ENCODE measurements at places on chromosomes 3 and 15.

DNA sequence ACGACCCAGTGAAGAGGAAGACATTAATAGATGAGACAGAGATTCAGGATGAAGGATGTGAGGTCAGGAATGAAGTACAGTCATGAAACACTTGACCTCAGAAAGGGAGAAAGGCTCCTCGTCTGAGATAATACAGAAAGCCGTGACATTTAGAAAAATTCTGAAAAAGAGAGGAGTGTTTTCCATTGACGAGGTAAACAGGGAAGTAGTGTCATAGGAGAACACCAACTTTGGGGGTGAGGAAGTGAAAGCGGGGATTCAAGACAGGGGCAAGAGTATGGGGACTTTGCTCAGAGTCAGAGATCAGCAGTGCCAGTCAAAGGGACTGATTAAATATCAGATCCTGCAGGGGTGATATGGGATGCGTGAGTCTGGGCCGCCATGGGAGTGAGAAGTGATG lies 160.9 kb downstream of the PLCL2 start:
- DNase-seq, result no peak

GRCh38 chr15:80070840-80071239 lies 11.4 kb downstream of the ZFAND6 start:
- DNase-seq, result no peak

GRCh38 chr3:186526256-186526606 lies 17.9 kb downstream of the CRYGS start:
- DNase-seq, result no peak

GRCh38 chr15:26943866-26944265 lies 27.1 kb upstream of the GABRG3 start:
- no peak for DNase-seq

GRCh38 chr3:159781867-159782266 lies 206.8 kb upstream of the IL12A start:
- no peak for DNase-seq

DNA sequence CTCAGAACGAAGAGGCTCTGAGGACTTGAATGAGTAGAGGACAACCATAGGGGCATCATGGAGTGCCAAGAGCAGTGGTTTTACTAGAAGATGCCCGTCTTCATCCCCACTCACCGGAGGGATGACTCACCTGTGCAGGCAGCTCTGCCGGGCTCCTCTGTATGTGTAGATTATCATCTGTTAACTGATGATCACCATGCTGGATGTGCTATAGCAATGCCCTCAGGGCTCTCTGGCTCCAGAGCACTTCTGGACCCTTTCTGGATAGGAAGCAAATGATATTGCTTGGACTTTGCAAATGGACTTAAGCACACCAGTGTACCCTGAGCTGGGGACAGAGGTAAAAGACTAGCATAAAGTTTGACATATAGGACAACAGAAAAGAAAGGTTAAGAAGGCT lies 10.2 kb upstream of the TGFBR2 start:
- no peak for DNase-seq

DNA sequence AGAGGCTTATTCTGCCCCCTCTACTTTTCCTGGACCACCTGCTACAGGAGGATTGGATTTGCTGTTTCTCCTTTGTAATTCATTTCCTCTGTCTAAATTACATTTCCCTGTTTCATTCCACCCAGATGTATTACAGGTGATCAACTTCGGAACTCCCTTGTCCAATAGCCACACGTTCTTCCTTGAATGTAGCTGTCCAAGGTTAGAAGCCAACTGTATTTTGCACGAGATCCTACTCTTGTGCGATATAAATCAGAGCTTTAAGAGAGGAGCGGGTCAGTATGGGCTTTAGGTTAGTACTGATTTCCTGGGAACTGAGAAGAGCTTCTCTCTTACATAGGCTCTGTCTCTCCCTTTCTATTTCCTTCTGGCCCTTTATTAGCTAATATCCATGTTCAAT lies 20.5 kb downstream of the GJD2 start:
- no peak for DNase-seq

- DNase-seq, result no peak
These were observed 356.2 kb downstream of the SV2B start for GRCh38 chr15:91456251-91456718.

GRCh38 chr3:12921736-12922135 lies 80.4 kb upstream of the RPL32 start:
- no peak for DNase-seq

- DNase-seq, result no peak
These were observed 65.1 kb upstream of the CCNL1 start for GRCh38 chr3:157225001-157225400.

GRCh38 chr3:42851228-42851834 lies 24.3 kb downstream of the CYP8B1 start:
- peak; percentile 24 for DNase-seq

GRCh38 chr15:29122506-29122905 lies 147.1 kb downstream of the NSMCE3 start:
- DNase-seq, result no peak

GRCh38 chr3:53120336-53120735 lies 9.9 kb downstream of the RFT1 start:
- DNase-seq, result no peak

DNA sequence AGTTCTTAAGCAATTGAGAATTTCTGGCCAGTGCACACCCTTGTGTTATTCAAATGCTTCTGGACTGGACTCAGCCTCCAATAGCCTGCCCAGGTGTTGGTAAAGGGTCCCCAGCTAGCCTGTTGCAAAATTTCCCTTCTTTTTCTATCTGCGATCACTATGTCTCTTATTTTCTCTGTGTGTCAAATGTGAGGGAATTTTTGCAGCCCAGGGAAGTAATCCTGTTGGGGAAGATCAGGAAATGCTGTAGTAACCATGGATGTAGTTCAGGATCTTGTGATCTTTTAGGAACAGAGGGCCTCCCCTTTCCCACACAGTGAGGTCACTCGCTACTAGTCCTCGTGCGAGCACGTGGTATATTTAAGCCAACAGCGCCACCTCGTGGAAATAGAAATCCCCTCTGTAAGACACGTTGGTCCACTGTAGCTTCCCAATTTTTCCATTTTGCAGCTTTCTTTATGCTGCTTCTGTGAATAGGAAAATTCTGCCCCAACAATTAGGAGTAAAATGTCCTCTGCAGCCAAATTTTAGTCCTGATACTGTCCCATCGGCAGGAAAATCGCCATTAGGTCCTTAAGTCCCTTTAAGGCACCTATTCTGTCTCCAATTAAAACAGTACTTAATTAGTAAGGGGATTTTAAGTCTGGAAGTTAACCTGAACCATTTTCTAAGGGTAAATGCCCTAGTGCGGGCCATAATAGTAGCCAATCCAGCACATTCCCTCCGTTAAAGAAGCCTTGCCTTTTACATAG lies 4.0 kb upstream of the SMCO1 start:
- DNase-seq, result peak; percentile 57

DNA sequence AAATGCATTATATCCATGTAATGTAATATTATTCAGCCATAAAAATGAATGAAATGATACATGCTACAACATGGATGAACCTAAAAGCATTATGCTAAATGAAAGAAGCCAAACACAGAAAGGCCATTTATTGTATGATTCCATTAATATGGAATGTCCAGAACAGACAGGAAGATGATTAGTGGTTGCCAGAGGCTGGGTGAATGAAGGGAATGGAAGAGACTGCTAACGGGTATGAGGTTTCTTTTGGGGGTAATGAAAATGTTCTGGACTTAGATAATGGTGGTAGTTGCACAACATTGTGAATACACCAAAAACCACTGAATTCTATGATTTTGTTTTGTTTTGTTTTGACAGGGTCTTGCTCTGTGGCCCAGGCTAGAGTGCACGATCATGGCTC lies 61.6 kb upstream of the MAP4 start:
- DNase-seq, result no peak

- no peak for DNase-seq
These were observed 9.2 kb downstream of the FAM162A start for GRCh38 chr3:122392868-122393844.

DNA sequence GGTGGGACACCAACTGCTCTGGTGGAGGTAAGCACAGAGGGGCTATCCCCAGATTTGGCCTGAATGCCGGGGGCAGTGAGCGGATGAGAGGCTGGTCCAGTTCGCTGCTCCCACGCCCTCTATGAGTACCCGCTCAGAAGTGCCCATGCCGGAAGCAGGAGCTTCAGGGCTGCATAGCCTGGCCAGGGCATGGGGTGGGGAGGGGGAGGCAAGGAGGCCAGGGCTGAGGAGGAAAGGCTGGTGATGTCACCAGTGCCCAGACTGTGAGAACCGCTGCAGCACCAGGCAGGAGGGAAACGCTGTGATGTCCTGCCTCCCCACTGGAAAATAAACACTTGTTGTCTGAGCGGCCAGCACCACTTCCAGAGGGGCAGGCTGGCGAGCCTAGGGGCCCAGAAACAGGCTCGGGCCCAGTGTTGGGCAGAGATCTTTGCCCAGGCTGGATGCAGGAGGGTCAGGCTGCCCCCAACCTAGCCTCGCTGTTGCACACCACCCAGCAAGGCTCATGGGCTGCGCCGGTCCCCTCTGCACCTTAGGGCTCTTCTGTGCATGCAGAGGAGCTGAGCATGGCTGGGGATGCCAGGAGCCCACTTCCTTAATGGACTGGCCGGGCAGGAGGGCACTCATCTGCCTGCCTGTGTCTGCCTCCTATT lies 10.9 kb upstream of the DLL4 start:
- no peak for DNase-seq

GRCh38 chr3:154191520-154191919 lies 70.3 kb downstream of the ARHGEF26 start:
- DNase-seq, result no peak

- DNase-seq, result no peak
These were observed 291.7 kb downstream of the SUCLG2 start for GRCh38 chr3:67362686-67363085.

- no peak for DNase-seq
These were observed 93.4 kb downstream of the CHSY1 start for GRCh38 chr15:101158166-101159095.

GRCh38 chr15:58074452-58074851 lies 8.9 kb upstream of the ALDH1A2 start:
- DNase-seq, result no peak

- DNase-seq, result no peak
These were observed 35.9 kb upstream of the CMSS1 start for GRCh38 chr3:99781761-99782160.

DNA sequence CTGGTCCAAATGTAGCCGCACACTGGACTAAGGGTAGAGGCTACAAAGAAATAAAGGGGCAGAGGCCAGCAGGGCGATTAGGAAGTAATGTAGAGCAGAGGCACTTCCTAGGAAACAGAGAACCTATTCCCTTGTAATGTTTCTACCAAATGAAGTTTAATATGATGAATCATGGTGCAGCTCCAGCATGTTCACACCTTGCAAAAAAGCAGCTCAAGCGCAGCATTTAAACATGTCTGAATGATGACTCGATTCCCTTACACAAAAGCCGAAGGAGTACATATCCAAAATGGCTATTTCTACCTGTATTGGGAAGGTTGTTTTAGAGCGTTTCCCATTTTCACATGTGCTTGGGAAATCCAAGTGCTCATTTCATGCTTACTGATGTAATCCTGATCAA lies 204.8 kb downstream of the MECOM start:
- DNase-seq, result no peak

GRCh38 chr3:29618395-29619282 lies 337.8 kb downstream of the RBMS3 start:
- DNase-seq, result no peak

DNA sequence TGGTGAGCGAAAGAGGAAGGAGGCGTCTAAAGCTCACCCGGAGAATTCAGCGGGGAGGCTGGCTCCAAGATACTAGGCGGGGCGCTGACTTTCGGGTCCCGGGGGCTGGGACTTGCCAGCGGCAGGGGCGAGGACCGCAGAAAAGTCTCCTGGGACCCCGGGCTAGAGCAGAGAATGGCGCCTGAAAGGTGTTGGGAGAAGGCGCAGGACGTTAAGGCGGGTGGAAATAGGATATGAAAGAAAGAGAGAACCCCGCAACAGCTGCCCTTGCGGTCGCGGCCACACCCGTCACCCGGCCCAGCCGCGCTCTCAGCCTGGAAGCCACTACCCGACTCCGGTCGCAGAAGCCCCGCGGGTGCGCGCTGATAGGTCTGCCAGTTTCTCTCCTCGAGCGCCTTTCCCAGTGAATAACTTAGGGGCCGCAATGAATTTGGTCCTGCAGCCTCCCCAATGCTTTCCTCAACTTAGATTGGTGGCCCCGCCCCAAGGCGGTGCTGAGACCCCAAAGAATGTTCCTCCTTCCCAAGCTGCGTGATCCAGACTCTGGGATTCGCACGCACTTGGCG lies 604 bp downstream of the LTK start:
- DNase-seq, result no peak

DNA sequence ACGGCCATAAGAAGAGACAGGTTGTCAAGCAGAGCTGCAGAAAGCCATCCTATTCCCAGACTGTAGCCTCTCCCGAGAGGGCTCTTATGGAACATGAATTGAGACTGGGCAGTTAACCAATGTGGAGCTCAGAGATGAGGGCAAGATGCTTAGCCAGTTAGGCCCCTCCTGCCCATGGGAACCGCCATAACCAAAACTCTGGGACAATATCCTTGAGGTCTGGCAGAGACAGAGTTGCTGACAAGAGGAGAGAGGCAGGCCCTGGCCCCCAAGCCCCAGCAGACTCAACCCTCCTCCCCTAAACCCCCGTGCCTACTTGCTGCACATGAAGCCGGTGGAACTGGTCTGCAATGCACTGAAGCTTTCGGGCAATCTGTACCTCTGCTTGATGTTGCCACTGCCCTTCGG lies 4.8 kb downstream of the BMF start:
- DNase-seq, result no peak

GRCh38 chr3:147887797-147888196 lies 478.6 kb downstream of the ZIC1 start:
- DNase-seq, result no peak

- peak; percentile 55 for DNase-seq
These were observed 106.7 kb downstream of the RAP2B start for GRCh38 chr3:153268564-153269279.

DNA sequence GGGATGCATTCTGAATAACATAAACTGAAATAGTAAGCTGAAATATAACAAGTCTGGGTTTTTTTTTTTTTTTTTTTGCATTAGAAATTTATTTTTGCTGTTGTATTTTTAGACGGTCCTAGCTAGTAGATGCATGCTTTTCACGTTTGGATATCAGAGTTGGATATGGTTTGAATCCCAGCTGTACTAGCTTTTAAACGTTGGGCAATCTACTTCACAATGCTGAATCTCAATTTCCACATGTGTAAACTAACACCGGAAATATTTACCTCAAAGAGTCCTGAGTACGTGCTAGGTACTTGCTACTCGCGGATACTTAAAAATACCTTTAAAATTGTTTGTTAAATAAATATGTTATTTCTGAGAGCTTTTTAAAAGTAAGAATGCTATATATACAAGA lies 139.8 kb downstream of the BBX start:
- no peak for DNase-seq

GRCh38 chr3:182597621-182598041 lies 195.7 kb upstream of the ATP11B start:
- no peak for DNase-seq

- no peak for DNase-seq
These were observed 523 bp downstream of the VILL start for GRCh38 chr3:37991109-37991508.

GRCh38 chr3:183714622-183715021 lies 17.0 kb downstream of the YEATS2 start:
- DNase-seq, result no peak

- no peak for DNase-seq
These were observed 120.9 kb downstream of the DTWD1 start for GRCh38 chr15:49741712-49742111.
